ENCODE measurements at places on chromosomes 7 and 10.

GRCh38 chr7:82080254-82080927, 310.5 kb upstream of the HGF start:
- DNase-seq, result no peak

GRCh38 chr10:21194510-21194993, 297.4 kb upstream of the NEBL start:
- DNase-seq, result peak; percentile 74

- DNase-seq, result no peak
Observed at GRCh38 chr10:124429576-124429975, 10.9 kb upstream of the OAT start.

- DNase-seq, result no peak
Observed at GRCh38 chr7:131202451-131202850, 125.2 kb upstream of the MKLN1 start.

DNA sequence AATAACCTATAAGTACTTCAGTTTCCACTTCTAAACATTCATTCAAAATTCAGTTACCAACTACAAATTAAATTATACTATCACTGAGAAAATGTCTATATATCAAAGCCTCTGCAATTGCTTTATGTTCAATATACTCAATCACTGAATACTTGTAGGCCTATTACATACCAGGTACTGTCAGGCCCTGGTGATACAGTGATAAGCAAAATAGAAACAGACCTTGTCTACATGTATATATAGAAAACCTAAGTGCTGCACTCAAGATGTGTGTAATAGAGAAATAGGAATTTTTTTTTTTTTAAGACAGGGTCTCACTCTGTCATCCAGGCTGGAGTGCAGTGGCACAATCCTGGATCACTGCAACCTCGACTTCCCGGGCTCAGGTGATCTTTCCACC, 53.7 kb upstream of the PHF14 start:
- no peak for DNase-seq

DNA sequence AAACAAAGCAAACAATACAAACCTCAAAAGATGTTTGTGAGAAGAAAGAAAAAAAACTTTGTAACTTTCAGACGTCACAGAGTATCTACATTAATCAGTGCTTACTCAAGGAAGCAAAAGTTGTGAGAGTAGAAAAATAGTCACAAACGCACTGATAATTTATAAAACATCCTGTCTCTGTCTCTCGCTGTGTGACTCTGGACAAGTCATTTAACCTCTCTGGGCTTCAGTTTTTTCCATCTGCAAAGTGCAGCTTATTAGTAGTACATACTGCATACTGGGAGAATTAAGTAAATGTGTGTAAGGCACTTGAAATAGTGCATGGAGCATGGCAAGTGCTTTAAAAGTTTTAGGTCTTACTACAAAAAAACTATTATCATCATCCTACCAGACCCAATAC, 3.8 kb downstream of the ARHGAP12 start:
- no peak for DNase-seq

DNA sequence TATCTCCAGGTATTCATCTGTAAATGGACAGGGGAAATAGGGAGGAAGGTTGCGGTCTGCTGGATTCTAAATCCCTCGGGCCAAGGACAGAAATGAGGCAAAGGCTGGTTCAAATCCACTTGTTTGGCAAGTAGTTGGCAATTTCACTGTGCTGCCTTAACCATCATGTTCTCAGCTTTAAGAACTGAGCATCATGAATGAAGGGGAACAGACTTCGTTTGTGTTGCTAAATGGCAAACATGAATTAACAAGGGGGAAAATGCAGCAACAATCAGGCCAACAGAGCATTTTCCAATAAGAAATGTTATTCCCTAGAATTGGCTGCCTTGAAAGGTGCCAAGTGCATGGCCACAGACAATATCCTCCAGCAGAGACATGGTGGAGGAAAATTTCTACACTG, 36.9 kb downstream of the PARD3 start:
- no peak for DNase-seq

DNA sequence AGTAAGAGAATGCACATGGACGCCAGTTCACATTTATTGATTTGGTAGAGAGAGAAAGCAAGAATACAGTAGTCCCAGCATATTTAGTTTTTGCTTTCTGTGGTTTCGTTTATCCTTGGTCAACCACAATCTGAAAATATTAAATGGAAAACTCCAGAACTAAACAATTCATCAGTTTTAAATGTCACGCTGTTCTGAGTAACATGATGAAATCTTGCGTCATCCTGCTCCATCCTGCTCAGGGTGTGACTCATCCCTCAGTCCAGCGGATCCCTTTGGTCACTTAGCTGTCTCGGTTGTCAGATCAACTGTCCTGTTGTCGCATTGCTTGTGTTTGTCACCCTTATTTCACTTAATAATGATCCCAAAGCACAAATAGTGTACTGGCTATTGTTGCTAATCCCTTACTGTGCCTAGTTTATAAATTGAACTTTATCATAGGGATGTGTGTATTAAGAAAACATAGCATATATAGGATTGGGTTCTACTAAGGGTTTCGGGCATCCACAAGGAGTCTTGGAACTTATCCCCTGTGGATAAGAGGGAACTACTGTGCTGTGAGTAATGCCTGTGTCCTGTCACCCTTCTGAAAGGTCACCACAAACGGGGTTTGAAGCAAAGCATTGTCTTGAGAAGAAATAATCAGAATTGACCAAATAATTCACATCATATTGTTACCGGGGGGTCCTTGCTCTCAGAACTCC, 73.6 kb downstream of the OTUD1 start:
- DNase-seq, result no peak

GRCh38 chr7:159020987-159021386, 123.7 kb downstream of the VIPR2 start:
- no peak for DNase-seq

DNA sequence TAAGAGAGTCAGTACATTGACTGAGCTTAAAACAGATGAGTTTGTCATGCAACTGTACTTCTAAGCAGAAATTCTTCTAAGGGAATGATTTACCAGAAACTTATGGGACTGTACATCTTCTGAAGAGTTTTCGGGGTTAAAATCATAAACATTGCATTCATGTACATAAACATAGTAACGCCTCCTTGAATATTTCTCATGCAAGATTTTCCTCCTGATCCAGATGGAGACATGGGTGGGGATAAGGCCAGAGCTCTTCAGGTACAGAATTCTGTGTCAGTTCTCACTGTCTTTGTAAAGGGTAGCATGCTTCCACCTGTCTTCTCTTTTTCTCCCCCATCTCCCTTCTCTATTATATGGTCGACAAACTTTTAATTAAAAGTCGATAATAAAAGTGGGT, 335.3 kb downstream of the ABCA13 start:
- DNase-seq, result no peak

- DNase-seq, result no peak
Observed at GRCh38 chr7:147008530-147008929, 891.9 kb downstream of the CNTNAP2 start.

GRCh38 chr7:51569581-51569980, 253.0 kb upstream of the COBL start:
- DNase-seq, result no peak

GRCh38 chr7:139916717-139917395, 87.8 kb downstream of the TBXAS1 start:
- DNase-seq, result no peak
